Esophagus squamous epithelium (tissue), 5 donors: ENCODE measurements at places on chromosomes 11 and 22.

- no peak for DNase-seq
Observed at GRCh38 chr11:130700092-130700491, 216.2 kb downstream of the SNX19 start.

DNA sequence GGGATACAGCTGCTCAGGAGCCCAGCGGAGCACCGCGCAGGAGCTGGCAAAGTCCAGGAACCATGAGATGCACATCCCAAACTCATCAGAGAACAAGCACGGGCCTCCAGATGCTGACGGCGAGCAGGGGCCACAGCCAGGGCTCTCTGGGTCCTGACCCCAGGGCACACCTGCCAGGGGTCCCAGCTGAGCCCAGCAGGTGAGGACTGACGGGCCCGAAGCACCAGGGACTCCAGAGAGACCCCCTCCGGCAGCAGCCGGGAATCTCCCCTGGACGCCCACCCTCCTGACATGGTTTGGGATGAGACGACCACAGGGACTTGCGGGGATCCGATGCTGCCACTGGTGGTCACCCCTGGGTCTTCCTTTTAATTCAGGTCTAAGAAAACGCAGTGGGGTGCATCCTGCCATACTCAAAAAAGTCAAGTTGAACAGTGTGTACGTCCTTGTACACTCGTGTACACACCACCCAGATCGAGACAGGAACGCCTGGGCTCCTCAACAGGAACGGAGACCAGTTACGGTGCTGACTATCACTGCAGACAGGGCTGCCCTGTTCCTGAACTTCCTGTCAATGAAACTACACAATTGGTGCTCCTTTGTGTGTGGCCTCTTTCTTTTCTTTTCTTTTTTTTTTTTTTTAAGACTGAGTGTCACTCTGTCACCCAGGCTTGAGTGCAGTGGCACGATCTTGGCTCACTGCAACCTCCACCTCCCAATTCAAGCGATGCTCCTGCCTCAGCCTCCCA is 21.9 kb downstream of the TTLL8 start:
- DNase-seq, result no peak

DNA sequence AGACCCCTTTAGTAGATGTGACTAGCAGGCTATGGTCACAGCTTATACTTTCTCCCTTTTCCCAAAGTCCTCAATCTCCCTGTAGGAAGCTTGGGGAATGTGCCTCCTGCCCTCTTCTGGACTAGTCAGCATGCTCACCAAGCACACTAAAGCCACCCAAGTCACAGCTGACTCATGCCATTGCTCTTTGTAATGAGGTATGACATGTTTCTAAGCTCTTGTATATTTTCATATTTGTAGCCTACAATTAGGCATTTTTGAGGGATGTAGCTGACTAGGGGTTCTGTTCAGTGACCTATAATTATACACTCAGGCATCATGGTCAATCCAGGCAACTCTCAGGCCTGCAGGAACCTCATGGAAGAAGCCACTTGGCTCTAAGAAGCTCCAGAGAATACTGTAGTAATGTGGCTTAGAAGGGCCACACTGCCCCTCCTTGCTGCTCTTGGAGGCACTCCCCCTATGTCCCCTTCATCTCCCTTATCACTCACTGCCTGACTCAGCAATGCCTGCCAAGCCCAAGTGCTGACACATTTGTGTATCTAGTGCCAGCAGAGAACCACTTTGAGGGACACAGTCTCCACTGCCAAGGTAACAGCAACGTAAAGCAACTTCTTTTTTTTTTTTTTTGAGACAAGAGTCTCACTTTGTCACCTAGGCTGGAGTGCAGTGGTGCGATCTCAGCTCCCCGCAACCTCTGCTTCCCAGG is 86.2 kb downstream of the RPL27A start:
- DNase-seq, result no peak

DNA sequence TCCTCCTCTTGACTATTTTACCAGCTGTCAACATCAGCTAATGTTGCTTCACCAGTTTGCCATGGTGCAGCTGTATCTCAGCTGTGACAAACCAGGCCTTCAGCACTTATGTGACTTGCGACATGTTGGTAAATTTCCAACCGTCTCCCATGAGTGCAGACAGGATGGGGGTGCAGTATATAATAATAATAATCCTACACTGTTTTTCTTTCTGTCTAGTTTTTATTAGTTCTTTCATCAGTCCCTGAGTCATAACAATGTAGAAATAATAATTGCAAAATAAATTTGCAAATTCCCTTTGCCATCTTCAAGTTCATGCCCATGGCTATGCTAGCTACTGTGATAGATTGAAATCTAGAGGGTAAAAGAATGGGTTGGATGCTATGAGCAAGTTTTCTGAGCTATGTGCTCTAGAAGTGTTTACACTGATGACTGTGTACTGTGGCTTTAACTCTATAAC is 4.9 kb downstream of the MMP13 start:
- DNase-seq, result no peak
